ENCODE measurements at places on chromosomes 16 and 17.

GRCh38 chr17:71964559-71964958 lies 156.3 kb upstream of the SOX9 start:
- DNase-seq: no peak

DNA sequence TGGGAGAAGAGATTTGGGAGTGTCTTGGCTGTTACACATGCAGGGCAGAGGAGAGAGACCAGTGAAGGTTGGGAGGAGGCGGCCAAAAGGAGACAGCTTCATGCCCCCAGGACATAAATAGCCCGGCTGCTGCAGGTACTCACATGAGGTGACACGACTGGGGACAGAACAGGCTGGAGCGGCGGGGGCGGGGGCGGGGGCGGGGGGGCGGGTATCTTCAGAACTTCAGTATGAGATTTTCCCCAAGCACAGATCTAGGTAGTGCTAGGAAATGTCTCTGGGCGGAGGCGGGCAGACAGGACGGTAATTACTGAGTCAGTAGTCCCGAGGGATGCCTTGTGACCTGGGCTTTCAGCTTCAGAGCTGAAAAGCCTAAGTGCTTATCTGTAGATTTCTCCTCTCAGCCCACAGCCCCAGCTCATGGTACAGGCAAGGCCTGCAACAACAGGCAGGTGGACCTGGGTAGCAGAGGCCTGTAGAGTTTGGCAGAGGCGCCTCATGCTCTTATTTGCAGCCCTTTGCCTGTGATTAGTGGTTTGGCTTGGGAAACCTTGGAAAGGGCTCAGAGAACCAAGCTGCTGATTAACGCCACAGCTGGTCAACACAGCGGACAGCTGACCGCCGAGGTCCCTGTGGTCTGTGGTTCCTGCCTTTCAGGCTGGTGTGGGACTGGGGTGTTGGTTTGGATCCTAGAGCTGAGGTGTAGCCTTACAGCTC lies 24.5 kb downstream of the UNK start:
- DNase-seq: peak; percentile 62

GRCh38 chr17:17729620-17730249 lies 48.5 kb downstream of the RAI1 start:
- DNase-seq: peak; percentile 29

DNA sequence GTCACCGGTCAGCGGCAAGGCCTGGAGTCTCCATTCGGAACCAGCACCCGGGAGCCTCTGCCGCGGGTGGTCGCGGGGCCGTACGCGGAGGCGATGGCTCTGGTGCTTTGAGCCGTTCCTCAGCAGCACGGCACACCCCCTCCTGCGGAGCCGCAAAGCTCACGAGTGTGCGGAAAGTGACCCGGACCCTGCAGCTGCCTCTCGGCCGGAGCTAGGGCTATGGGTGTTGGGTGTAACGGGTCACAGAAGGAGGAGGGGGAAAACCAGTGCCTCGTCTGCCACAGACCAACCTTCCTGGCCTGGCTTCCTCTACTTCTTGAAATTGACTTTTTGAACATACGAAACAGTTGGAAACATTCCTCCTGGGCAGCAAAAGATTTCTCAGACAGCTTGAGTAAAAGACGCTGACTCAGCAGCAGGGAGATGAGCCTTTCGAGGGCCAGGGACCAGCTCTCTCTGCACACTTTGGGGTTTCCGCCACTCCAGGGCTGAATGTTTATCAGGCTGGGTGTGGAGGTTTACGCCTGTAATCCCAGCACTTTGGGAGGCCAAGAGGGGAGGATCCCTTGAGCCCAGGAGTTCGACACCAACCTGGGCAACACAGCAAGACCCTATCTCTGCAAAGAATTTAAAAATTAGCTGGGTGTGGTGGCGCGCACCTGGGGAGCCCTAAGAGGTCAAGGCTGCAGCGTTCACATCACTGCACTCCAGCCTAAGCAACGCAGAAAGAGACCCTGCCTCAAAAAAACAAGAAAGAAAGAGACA lies 26.4 kb upstream of the PITPNA start:
- DNase-seq: no peak

GRCh38 chr16:56909527-56909979 lies 22.4 kb upstream of the HERPUD1 start:
- DNase-seq: no peak

DNA sequence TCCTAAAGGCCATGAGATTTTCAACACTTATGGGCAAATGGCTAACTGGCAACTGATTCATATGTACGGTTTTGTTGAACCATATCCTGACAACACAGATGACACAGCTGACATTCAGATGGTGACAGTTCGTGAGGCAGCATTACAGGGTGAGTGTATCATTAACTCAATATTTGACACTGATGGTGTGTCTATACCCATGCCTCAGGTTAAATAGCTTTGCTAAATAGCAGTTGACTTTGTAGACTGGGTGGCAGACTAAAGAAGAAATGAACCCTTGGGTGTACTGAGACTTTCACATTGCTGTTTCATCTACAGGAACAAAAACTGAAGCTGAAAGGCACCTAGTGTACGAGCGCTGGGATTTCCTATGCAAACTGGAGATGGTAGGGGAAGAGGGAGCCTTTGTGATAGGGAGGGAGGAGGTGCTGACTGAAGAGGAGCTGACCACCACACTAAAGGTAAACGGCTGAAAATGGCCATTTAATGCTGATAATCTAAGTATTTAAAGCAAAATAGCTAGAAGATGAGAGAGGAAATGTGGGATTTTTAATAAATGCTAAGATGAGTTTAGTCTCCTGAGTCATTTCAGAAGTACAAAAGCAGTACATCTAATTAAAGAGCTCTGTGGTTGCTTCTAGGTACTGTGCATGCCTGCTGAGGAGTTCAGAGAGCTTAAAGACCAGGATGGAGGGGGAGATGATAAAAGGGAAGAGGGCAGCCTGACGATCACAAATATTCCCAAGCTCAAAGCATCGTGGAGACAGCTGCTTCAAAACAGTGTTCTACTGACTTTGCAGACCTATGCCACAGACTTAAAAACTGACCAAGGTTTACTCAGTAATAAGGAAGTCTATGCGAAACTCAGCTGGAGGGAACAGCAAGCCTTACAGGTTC lies 3.0 kb downstream of the SETD6 start:
- no peak for DNase-seq

- DNase-seq: no peak
Observed at GRCh38 chr17:44144966-44145739, 3.4 kb downstream of the HROB start.

DNA sequence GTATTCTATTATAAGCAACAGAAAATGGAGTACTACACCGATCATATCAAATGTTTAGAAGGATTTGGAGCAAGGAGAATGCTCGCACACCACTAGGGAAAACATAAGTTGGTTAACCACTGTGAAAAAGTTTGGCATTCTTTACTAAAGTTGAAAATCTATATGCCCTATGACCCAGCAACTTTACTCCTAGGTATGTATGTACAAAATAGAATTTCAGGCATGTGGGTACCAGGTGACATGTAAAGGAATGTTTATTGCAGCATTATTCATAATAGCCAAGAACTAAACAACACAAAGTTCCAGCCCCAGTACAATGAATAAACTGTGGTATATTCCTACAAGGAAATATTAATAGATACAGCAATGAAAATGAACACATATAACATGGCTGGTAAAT lies 5.8 kb upstream of the HBZ start:
- DNase-seq: no peak

GRCh38 chr16:67105881-67106280 lies 3.9 kb upstream of the PHAF1 start:
- no peak for DNase-seq

DNA sequence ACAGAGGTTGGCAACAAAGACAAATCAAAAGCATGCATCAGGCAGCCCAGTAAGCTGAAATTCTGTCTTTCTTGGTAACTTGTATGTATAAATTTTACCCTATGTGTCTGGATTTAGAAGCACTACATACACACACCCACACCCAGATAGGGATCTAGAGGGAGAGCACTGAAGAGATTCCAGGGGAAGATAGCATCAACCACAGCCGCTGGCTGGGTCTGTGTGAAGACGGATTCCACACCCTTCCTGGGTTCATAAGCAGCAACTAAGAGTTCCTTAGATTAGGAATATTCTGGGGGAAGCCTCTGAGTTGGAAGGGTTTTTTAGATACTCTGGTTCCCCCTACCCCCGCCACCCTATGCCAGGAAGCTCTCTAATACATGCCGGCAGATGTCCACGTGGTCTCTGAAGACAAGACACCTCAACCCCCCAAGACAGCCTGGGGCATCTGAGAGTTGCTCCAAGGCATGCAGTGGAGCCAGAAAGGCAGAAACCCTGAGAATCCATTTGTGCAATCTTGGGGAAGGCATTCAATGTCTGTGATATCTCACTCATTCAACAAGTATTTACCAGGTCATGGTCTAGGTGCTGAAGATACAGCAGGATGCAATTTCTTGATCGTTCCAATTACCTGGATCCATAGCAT lies 86.4 kb downstream of the NOG start:
- no peak for DNase-seq

DNA sequence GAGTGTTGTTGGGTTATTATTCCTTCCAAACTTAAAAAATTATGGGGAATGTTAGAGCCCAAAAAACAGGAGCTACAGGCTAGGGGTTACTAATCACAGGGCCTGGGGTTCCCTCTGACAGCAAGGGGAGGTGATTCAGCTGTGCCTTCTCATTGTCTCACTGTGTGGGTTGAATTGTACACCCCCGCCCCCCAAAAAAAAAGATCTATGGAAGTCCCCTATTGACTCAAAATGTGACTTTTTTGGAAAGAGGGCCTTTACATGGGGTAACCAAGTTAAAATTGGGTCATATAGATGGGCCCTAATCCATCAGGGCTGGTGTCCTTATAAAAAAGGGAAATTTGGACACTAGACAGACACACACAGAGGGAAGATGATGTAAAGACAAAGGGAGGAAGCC lies 190.2 kb downstream of the SOX9 start:
- DNase-seq: no peak

GRCh38 chr17:8225813-8226535 lies 15.6 kb upstream of the AURKB start:
- peak; percentile 39 for DNase-seq

GRCh38 chr16:12917653-12918052 lies 16.3 kb downstream of the SHISA9 start:
- no peak for DNase-seq

DNA sequence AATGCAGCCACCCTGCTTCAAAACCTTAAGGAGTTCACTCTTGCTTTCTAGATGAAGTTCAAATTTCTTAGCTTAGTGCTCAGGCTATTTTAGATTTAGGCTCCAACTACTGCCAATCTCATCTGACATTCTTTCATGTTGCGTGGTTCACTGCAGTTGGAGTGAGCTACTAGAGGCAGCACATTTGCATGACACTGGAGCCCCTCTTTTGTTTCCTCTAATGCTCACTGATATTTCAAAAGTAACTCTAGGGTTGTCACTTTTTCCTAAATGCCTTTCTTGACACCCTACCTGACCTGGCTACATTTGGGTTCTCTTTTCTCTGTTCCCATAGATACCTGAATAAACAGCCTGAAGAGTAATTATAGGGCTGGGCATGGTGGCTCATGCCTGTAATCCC lies 586.5 kb upstream of the GOT2 start:
- no peak for DNase-seq

DNA sequence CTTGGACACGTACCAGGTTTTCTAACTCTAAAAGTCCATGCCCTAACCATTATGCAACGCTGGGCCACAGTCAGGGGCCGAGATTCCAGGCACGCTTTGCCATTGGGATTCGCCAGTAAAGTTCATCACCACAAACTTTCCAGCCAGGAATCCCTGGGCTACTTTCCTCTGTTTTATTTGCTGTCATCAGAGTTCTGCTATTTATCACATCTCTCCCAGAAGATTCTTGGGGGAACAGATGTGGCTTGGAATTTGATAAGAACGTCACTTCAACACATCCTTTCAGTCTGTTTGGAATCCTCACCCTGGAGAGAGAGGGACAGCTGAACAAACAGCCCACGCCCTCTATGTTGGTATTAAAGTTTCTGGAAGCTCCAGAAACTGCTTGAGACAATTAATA lies 109.6 kb upstream of the CACNG3 start:
- no peak for DNase-seq

DNA sequence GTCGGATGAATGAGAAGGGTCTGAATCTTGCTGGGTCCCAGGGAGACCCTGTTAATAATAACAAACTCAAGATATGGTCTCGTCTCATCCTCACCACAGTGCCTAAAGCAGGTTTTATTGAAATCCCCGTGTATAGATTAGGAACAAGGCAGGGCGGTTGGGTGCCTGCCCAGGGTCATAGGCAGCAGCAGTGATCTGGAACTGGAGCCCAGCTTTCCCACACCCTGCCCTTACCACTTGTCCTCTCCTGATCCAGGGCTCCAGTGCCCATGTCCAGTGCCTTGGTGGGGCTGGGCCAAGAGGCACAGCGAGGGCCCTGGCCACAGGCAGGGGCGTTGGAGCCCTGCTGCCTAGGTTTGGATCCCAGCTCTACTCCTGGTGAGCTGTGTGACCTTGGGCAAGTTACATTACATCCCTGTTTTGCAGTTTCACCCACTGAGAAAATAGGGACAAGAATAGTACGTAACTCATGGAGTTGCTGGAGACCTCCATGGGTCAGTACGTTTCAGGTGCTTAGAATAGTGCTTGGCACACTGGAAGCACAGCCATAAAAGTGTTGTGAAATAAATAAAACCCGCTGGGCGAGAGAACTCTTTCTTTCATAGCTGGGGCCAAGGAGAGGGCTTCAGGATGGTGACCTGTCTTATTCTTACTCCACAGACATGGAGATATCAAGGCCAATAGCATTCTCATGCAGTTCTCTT lies 13.9 kb downstream of the SOCS3 start:
- no peak for DNase-seq

GRCh38 chr16:85461022-85461813 lies 151.9 kb upstream of the GSE1 start:
- no peak for DNase-seq

GRCh38 chr17:27562777-27563455 lies 68.1 kb upstream of the LGALS9 start:
- DNase-seq: no peak

DNA sequence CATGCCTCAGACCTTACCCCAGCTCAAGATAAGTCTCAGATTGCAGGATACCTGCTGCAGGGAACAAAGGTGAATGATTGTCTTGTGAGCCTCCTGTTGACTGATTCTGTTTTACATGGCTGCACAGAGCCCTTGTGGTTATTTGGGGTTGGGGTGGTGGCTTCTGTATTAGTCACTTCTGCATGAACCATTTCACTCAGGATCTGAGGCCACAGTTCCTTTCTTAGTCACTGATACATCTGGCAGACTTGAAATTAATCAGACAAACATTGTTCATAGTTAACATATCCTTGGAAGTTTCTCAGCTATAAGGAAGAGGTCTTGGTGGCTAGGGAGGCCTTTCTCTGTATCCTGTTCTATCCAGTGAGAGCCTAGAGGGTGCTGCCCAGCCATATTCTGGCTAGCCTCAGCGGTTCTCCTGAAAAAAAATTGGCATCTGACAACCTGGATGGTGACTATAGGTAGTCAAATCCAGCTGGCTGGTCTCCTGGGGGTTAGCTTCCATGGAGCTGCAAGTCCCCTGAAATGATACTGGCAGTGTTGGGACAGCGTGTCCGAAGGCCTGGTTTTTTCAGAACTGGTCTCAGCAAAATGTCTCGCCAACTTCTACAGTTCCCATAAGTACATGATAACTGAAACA lies 8.4 kb upstream of the PLK1 start:
- peak; percentile 58 for DNase-seq

GRCh38 chr16:4917117-4917516 lies 19.8 kb downstream of the PPL start:
- no peak for DNase-seq

- DNase-seq: no peak
Observed at GRCh38 chr17:73841431-73842060, 197.3 kb upstream of the SDK2 start.

Measured in stimulated activated naive B cell treated with anti-CD40 and anti-IgM and Interleukin-4, amounts not matched to agents 10 μg/mL and 1 μg/mL and 100 μg/mL, for 72 hours (primary cell).